Nasal cavity respiratory epithelium epithelial cell of viscerocranial mucosa (primary cell): ENCODE measurements at places on chromosomes 16 and 17. TPM values are rescaled to one million over a fixed set of nuclear protein-coding genes. Genes with fewer than 3 reads are reported as not detected.

The DNAJC7 gene
- 51.3 and 72.0 TPM in 2 replicates for total RNA-seq

The CA7 gene
- total RNA-seq: not detected in 2 replicates

The ETV4 gene
- 2.3 and 4.8 TPM in 2 replicates for total RNA-seq

The KRT17 gene
- 27,930 and 28,043 TPM in 2 replicates for total RNA-seq

The TPSG1 gene
- not detected in 2 replicates for total RNA-seq

The HNF1B gene
- not detected in 2 replicates for total RNA-seq

The PARD6A gene
- 0.57 and 5.8 TPM in 2 replicates for total RNA-seq

The ASPA gene
- not detected in 2 replicates for total RNA-seq

The AARS1 gene
- total RNA-seq: 450 and 528 TPM in 2 replicates

The CES5A gene
- total RNA-seq: not detected in 2 replicates

The TBC1D3L gene
- total RNA-seq: 2.7 and 4.3 TPM in 2 replicates

The CDC42EP4 gene
- 35.9 and 108 TPM in 2 replicates for total RNA-seq

The GRAP gene
- 0.14 TPM in 1 of 2 replicates, not detected in the other for total RNA-seq

The RTN4RL1 gene
- 0.34 and 0.71 TPM in 2 replicates for total RNA-seq

The P2RX1 gene
- total RNA-seq: not detected in 2 replicates

The SLC38A8 gene
- 0.34 TPM in 1 of 2 replicates, not detected in the other for total RNA-seq

The SRCIN1 gene
- total RNA-seq: 0.64 and 0.68 TPM in 2 replicates

The CSH1 gene
- not detected in 2 replicates for total RNA-seq

The PLA2G10 gene
- total RNA-seq: 0.34 TPM in 1 of 2 replicates, not detected in the other

The MIF4GD gene
- 14.2 and 37.6 TPM in 2 replicates for total RNA-seq

The ZNF668 gene
- total RNA-seq: 7.2 and 7.5 TPM in 2 replicates

The ZNF594 gene
- total RNA-seq: 2.4 and 5.8 TPM in 2 replicates

The ACAP1 gene
- 0.34 and 0.71 TPM in 2 replicates for total RNA-seq

The TTYH2 gene
- total RNA-seq: 2.4 and 3.8 TPM in 2 replicates

The SLC16A6 gene
- 0.14 and 0.68 TPM in 2 replicates for total RNA-seq

The TEDC2 gene
- total RNA-seq: 1.00 and 1.0 TPM in 2 replicates

The MGAT5B gene
- total RNA-seq: under 0.01 and 0.07 TPM in 2 replicates
